ENCODE measurements at places on chromosomes 3 and 15.

GRCh38 chr3:1532935-1533606 lies 440.2 kb downstream of the CNTN6 start:
- no peak for DNase-seq

DNA sequence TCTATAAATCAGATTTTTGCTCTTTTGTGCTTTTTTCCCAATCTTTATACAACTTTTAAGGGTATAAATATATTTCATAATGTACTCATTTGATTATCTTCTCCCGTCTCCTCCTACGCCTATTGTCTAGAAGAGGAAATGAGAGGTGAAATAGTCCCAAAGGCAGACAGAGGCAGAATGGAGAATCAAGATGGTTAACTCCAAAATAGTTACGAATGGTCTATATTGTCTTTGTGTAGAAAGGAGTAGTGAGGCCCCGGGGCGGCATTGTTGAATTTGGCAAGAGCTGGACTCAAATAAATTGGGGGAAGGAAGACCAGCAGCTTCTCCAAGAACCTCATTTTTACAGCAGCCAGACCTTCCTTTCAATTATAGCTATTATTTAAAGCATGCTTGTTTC lies 23.9 kb downstream of the ITPR1 start:
- DNase-seq, result no peak

GRCh38 chr3:55658690-55659562 lies 171.8 kb upstream of the WNT5A start:
- no peak for DNase-seq

DNA sequence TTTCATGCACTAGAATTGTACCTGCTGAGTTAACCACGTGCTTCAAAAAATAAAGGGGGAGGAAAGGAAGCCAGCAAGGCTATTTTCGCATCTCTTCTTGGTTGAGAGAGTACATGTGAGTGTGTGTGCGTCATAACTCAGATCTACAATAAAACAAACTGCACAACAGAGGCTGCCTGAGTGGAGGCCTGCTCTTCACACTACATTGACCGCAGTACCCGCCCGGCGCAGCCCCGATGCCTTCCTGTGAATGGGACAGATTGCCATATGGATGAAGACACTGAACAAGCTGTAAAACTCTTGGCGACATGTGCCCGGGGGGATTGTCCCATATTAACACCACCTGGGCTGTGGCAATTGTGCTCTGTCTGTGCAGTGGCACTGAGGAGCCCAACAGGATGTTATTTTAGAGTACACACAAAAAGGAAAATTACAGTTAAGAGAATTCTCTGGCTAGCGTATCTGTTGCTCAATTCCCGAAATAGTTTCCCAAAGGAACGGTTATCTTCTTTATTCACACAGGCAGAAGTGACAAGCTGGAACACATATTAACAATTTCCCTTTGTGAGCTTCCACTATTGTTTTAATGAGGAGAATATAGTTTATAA lies 551.5 kb downstream of the FOXP1 start:
- DNase-seq, result no peak

DNA sequence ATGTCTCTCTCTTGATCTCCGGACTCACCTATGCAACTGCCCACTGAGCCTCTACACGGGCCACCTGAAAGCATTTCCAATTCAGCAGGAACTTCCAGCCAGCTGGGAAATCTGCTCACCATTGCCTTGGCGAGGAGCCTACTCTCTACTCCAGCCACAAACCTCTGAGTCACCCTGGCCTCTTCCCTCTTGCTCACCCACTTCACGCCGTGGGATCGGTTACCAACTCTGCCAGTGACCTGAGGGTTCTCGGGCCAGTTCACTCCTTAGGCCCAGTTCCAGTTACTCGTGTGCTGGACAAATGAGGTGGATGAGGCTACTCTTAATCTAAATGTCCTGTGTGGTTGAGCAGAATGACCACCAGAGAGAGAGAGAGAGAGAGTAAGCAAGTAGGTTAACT lies 70.1 kb downstream of the CEMIP start:
- no peak for DNase-seq

- DNase-seq, result no peak
Observed at GRCh38 chr3:37903734-37904133, 42.1 kb downstream of the CTDSPL start.

DNA sequence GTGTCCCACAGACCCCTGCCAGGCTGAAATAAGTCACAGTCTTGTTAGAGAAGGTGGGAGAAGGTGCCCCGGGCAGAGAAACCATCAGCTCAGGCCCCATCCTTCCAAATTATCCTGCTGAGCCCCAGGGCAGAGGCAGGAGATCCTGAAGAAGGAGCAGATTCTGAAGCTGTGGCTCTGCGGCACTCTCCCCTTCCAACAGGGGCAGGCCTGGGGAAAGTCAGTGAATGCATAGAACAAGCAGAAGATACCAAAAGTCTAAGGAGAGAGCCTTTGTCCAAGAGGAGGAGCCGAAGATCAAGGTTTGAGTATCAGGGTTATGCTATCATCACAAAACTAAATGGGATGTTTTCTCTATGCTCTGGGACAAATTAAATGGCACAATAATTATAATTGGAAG lies 249.3 kb downstream of the XXYLT1 start:
- no peak for DNase-seq

DNA sequence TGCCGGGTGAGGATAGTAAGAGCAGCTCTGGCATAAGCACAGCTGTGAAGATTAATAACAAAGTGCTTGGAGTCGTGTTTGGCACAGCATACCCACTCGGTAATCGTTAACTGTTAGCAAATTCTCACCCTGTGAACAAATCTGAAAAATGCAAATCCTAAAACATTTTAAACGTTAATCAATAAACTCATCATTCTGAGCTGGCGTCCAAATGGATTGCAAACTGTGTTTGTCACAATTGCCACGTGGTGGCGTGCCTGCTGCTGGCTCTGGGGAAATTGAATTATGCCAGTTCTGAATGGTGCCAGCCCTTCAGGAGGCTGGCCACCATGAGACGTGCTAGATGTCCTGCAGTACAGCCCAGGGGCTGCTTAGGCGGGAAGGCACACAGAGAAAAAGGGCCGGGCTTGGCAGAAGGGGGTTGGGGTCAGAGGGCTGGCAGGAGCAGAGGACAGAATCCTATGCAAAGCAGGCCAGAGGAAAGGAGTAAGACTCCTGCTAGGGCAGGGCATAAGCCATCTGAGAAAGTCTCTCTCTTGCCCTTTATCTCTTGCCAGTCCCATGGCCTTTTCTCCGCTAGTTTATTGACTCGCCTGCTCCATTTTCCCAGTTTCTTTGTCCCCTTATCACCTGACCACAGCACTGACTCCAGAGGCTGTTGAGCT lies 22.1 kb upstream of the POLG start:
- no peak for DNase-seq

- DNase-seq, result no peak
Observed at GRCh38 chr3:11282250-11283138, 10.3 kb downstream of the ATG7 start.

- no peak for DNase-seq
Observed at GRCh38 chr15:78242128-78242527, 7.8 kb upstream of the ACSBG1 start.

Measured in activated T-helper 1 cell treated with anti-CD3 and anti-CD28 coated beads, Interleukin-2, amount 50 U/mL, for 16 hours (primary cell).